Sigmoid colon (tissue), 7 donors: ENCODE measurements at places on chromosomes 12 and 14.

DNA sequence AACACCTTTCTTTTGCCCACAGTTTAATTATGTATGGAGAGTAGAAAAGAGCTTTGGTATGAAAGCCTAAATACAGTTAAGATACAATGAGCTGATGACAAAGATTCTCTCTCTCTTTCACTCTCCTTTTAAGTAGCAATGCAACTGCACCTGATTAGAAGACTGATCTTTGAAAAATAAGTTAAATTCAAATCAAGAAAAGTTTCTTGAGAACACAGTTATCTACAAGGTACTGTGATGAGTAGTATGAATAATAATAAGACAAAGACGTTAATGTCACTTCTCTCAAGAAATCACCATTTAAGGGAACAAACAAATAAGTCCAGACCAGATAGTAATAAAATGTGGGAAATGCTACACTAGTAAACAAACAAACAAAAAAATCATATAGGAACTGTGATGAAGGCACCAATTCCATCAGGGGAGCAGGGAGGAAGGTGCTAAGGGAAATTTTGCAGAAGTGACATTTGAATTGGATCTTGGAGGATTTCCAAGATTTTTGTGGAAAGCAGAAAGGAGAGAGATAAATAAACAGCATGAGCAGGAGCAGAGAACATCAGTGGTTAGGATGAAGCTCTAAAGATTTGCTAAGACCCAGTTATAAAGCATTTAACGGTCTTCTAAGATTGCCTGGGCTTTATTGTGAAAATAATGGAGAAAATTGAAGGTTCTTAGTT, 65.2 kb upstream of the STK38L start:
- H3K4me3 ChIP-seq = no peak overlapping the region
- no peaks in the 10 kb centered on the region for H3K36me3 ChIP-seq
- H3K27me3 ChIP-seq = no peaks in the 10 kb centered on the region
- DNase-seq = no peak

DNA sequence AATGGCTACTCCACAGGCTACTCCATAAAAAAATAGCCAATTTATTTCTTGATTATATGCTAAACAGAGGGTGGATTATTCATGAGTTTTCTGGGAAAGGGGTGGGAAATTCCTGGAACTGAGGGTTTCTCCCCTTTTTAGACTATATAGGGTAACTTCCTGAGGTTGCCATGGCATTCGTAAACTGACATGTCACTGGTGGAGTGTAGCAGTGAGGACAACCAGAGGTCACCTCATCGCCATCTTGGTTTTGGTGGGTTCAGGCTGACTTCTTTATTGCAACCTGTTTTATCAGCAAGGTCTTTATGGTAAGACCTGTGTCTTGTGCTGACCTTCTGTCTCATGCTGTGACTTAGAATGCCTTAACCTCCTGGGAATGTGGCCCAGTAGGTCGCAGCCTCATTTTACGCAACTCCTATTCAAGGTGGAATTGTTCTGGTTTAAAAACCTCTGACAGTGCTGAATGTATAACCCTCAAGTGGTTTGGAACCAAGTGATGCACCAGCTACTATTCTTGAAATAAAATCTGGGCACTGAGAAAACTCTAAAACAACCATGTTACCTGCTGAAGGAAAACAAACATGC, 27.7 kb downstream of the C12orf56 start:
- no peak overlapping the region for H3K27ac ChIP-seq
- H3K27me3 ChIP-seq = no peaks in the 10 kb centered on the region
- H3K4me3 ChIP-seq = no peak overlapping the region
- no peak for DNase-seq
- H3K36me3 ChIP-seq = no peaks in the 10 kb centered on the region
- H3K4me1 ChIP-seq = no peaks in the 10 kb centered on the region

DNA sequence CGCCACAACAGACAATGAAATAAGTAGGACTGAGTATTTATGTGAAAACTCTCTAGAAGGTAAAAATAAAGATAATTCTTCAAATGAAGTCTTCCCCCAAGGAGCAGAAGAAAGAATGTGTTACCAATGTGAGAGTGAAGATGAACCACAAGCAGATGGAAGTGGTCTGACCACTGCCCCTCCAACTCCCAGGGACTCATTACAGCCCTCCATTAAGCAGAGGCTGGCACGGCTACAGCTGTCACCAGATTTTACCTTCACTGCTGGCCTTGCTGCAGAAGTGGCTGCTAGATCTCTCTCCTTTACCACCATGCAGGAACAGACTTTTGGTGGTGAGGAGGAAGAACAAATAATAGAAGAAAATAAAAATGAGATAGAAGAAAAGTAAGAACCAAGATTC, 82.7 kb downstream of the VEZT start:
- H3K36me3 ChIP-seq = peaks cover 9% of the 10 kb centered on the region
- no peaks in the 10 kb centered on the region for H3K4me1 ChIP-seq
- no peak overlapping the region for H3K4me3 ChIP-seq

- DNase-seq = peak; percentile 40
- H3K27me3 ChIP-seq = peaks cover 38% of the 10 kb centered on the region
These were observed 1.5 kb upstream of the ZDHHC22 start for GRCh38 chr14:77143071-77143470.

GRCh38 chr12:127542931-127543330, 724.0 kb upstream of the TMEM132C start:
- H3K4me3 ChIP-seq = no peak overlapping the region
- H3K36me3 ChIP-seq = no peaks in the 10 kb centered on the region

DNA sequence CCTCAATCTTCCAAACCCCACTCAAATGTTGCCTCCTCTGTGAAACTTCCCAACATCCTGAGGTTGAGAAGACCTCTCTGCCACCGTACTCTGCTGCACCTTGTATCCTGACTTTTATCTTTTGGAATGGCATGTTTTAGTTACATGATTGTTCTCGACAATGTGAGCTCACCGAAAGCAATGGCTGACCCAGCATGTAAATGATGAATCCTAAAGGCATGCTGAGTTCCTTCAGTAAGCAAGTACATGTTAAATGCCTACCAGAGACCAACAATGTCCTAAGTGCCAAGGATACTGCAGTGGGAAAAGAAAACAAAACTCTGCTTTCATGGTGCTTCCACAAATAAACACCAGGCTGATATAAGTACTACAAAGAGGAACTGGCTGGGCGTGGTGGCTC, 13.7 kb downstream of the PPP1R13B start:
- no peak overlapping the region for H3K27ac ChIP-seq
- H3K4me3 ChIP-seq = no peak overlapping the region
- no peaks in the 10 kb centered on the region for H3K4me1 ChIP-seq
- H3K36me3 ChIP-seq = no peaks in the 10 kb centered on the region

DNA sequence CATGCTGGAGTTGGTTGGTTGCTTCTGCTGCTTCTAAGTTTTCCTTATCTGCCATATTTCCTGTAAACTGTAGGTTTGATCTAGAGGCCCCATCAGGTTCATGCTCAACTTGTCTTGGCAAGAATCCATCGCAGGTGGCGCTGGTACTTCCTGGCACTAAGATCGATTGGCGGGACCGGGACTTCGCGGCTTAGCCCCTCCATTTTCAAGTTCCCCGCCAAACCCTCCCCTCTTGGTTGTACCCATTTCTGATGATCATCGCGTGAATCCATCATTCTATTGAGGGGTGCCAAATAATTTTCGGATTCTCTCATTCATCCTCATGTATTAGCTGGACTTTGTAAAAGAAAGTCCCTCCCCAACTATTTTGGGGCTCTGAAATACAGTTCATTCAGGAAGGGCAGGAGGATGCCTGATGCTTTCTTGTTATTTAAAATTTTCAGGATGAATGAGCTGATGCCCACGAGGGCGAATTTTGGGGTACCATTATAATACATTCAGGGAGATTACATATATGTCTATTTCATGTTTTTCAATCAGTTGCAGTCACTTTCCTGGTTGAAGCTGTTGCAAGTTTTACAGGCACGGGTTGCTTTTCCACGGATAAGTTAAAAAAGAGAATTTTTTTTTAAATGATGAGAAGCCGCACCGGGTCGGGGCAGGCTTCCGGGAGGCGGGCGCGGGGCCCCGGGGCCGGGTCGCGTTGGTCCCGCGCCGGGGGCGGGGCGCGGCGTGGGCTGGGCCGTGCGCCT, 395 bp upstream of the BRI3BP start:
- DNase-seq = no peak
- H3K4me1 ChIP-seq = peaks cover 25% of the 10 kb centered on the region
- no peaks in the 10 kb centered on the region for H3K36me3 ChIP-seq
- peak overlapping the region; percentile 25 for H3K4me3 ChIP-seq
- peak overlapping the region; percentile 17 for H3K27ac ChIP-seq

DNA sequence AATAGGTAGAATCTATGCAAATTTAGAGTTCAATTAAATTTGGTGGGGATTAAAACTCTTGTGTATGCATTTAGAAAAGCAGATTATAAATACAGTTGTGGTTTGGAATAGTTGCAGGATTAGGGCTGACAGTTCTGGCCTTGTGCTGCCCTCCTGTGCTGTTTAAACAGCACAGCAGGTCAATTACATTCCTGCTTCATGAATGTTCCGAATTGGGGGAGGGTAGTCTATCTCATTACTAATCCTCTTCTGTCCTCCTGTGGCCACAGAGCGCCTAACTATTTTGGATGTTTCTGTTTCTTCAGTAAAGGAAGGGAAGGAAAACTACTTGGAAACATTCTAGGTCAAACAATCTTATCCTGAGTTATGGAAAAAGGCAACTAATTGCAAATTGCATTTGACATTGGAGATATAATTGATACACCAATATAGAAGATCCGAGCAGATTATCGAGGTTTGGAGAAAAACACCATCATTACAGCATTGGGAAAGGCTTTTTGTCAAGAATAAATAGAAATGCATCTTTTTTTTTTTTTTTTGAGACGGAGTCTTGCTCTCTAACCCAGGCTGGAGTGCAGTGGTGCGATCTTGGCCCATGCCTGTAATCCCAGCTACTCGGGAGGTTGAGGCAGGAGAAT, 8.7 kb upstream of the GPR19 start:
- no peak overlapping the region for H3K4me3 ChIP-seq
- no peaks in the 10 kb centered on the region for H3K27me3 ChIP-seq
- H3K27ac ChIP-seq = peak overlapping the region; percentile 43
- no peaks in the 10 kb centered on the region for H3K36me3 ChIP-seq

DNA sequence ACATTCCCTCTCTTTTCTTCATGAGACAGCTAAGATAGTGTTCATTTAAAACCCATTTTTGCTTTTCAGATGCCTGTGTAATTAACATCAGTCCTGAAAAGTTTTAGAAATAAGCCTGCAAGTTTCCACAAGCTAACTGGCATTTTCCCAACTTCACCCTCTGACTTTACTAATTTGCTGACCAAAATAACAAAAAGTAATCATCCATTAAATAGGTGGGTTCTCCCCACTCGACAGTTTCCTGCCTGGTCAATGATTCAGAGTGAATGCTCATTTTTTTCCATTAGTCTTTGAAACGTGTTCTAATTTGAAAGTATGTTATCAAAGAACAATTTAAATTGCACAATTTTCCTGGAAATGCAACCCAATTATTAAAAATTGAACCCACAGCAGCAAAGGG, 23.6 kb downstream of the NELL2 start:
- no peak overlapping the region for H3K4me3 ChIP-seq
- H3K27me3 ChIP-seq = no peaks in the 10 kb centered on the region
- H3K4me1 ChIP-seq = no peaks in the 10 kb centered on the region
- no peak overlapping the region for H3K27ac ChIP-seq

- no peak overlapping the region for H3K27ac ChIP-seq
- H3K36me3 ChIP-seq = no peaks in the 10 kb centered on the region
- H3K27me3 ChIP-seq = no peaks in the 10 kb centered on the region
- H3K4me3 ChIP-seq = no peak overlapping the region
- no peak for DNase-seq
These were observed 462.5 kb upstream of the SOX5 start for GRCh38 chr12:24411948-24412347.

DNA sequence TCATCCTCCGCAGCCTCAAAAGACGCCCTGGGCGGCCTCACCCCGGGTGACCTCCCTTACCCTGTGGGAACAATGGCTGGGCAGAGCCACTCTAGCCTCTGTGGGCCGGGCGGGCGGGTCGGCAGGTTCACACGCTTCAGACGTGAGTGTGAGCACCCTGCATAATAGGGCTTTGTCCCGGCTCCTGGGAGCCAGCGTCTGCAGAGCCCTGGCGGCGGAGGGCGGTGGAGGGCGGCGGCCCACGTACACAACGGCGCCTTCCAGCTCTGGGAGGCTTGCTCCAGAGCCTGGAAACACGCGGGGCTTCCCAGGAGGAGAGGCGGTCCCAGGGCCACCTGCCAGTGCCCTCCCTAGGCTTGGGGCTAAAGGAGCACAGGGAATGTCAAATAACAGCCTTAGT, 205.6 kb downstream of the BCL11B start:
- H3K27ac ChIP-seq = no peak overlapping the region
- H3K36me3 ChIP-seq = no peaks in the 10 kb centered on the region
- H3K27me3 ChIP-seq = no peaks in the 10 kb centered on the region
- no peaks in the 10 kb centered on the region for H3K4me1 ChIP-seq
- H3K4me3 ChIP-seq = no peak overlapping the region

- no peaks in the 10 kb centered on the region for H3K27me3 ChIP-seq
- H3K27ac ChIP-seq = no peak overlapping the region
- H3K4me3 ChIP-seq = no peak overlapping the region
- DNase-seq = no peak
These were observed 36.7 kb upstream of the FERMT2 start for GRCh38 chr14:52987514-52987913.

DNA sequence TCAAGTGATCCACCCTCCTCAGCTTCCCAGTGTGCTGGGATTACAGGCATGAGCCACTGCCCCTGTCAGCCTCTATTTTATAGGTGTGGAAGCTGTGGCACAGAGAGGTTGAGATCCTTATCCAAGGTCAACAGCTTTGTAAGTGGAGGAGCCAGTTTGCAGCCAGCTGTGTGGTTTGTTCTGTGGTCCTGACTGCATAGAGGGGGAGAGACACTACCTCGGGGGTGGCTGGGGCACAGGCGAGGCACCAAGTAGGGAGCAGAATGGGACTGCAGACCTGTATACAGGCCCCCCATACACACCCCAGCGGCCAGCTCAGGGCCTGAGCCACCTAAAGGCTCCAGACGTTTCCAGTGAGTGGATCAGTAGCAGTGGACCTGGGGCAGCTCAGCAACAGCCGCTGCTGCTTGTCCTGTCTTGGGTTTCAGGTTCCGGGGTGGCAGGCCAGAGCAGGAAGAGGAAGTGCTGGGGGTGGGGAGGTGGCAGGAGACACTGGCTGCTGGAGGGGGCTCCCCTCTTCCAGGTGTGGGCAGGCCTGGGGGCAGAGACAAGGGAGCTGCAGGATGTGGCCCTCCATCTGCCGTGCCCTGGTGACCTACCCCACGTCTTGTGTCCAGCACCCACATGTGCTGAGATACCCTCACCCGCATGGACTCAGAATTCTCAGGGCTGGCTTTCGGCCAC, 11.0 kb downstream of the ORAI1 start:
- no peak for DNase-seq
- H3K4me3 ChIP-seq = no peak overlapping the region
- H3K4me1 ChIP-seq = peaks cover 17% of the 10 kb centered on the region
- no peaks in the 10 kb centered on the region for H3K36me3 ChIP-seq
- no peaks in the 10 kb centered on the region for H3K27me3 ChIP-seq

- H3K4me3 ChIP-seq = no peak overlapping the region
- H3K36me3 ChIP-seq = no peaks in the 10 kb centered on the region
- peaks cover 10% of the 10 kb centered on the region for H3K4me1 ChIP-seq
- peaks cover 9% of the 10 kb centered on the region for H3K27me3 ChIP-seq
- no peak for DNase-seq
- H3K27ac ChIP-seq = no peak overlapping the region
These were observed 13.2 kb upstream of the SALL2 start for GRCh38 chr14:21539189-21539940.

GRCh38 chr14:104120281-104120741, 18.1 kb upstream of the KIF26A start:
- H3K36me3 ChIP-seq = no peaks in the 10 kb centered on the region
- H3K4me3 ChIP-seq = no peak overlapping the region
- H3K27ac ChIP-seq = no peak overlapping the region
- H3K4me1 ChIP-seq = peaks cover 20% of the 10 kb centered on the region
